ENCODE measurements at places on chromosomes 5 and 9. TPM values are rescaled to one million over a fixed set of nuclear protein-coding genes. Genes with fewer than 3 reads are reported as not detected.
A peak's percentile ranks its signal among the peaks of the same experiment; 100 is the strongest.

DNA sequence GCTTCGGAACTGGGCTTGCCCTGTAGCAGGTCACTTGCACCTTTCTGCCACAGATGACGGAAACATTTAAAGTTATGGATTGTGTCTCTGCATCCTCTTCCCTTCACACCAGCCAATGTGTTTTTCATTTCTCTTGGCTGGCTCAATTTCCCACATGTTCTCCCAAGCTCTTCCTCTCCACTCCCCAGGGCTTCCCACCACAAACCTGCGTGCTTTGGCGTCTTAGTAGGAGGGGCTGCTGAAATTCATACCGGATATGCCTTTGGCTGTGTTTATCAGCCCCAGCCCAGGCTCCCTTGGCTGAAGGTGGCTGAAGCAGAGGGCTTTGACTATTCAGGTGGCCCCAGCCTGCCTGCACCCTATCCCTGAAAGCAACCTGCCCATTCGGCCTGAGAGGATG is 32.1 kb downstream of the ADRB2 start:
- no peak for DNase-seq

DNA sequence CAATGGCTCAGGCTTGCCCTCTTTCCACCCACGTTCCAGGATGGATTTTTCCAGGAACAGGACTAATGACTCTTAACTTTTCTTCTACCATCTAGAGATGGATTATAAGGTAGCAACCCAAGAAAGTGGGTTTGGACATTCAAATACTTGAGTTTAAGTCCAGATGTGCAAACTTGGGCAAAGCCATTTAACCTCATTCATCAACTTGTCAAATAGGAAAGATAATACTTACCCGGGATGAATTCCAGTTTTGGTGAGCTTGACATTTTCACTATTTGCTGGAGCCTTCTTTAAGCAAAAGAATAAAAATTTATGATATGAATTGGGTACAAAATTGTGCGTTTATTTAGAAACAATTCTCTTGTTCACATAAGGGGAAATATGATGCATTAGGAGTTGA is 44.3 kb upstream of the ZBED3 start:
- DNase-seq, result no peak

- DNase-seq, result peak; percentile 46
Measured at GRCh38 chr9:124045076-124045829, 33.7 kb downstream of the LHX2 start.

DNA sequence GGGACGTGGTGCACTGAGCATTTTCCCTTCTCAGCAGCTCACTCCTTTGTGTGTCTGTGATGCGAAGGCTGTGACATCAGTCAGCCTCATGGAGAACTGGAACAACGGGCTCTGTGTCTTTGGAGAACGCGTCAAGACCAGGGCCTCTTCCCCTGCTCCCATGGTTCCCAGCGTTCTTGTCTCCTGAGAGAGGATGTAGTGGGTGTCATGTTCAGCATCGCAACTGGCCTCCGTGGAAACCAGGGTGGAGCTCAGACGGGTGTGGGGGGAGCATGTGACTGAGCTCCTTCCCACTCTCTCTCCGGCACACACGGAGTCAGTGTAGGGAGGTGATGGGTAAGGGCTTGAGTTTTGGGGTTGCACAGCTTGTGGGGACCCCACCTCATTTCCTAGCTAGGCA is 59.7 kb downstream of the TENT4A start:
- peak; percentile 71 for DNase-seq

GRCh38 chr5:168147568-168148360 is 143.7 kb upstream of the WWC1 start:
- no peak for DNase-seq

DNA sequence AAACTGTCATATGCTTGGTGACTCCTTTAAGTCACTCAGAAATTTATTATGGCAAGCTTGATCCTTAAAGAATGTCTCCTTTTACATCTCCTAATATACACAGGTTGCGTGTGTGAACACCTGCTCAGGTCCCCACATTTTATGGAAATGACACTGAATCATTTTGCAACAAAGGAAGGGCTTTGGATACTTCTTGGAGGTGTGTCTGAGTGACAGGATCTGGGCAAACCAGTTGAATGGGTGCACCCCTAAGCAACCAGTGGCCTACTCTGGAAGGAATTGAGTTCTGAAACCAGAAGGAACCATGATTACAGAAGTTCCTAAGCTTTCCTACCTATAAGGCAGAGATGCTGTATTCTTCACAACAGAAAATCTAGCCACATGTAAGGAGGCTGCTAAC is 483.9 kb upstream of the KLF4 start:
- DNase-seq, result no peak

DNA sequence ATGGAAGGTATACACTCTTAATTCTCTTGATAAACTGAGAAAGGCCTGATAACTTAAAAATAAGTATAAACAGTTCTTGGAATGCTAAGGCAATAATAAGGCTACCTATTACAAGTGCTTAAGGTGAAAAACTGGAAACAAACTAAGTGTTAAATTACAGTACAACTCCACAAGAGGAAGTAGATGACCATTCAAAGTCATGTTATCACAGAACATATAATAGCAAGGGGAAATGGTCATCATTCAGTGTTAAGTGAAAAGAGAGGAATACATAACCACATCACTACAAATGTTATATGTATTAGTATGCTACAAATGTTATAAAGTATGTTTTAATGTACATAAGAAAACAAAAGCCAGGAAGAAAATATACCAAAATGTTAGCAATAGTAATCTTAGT is 135.9 kb downstream of the CCDC192 start:
- DNase-seq, result no peak

GRCh38 chr9:37534901-37535300 is 41.3 kb downstream of the FBXO10 start:
- no peak for DNase-seq

DNA sequence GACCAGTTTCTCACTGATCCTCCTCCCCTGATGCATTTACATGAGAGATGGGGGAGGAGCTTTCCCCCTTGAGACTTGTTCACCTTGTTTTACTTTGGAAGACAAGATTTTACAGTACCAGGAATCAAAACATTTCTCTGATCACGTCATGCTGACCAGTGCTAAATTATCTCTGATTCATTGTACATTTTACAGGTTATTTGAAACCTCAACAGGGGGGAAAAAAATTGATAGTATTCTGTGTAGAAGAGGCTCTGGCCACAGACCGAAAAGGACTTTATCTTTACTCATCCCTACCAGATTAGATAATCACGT is 133.9 kb downstream of the GRIA1 start:
- DNase-seq, result no peak

- DNase-seq, result peak; percentile 77
Measured at GRCh38 chr9:2859776-2860379, 16.0 kb upstream of the PUM3 start.

GRCh38 chr5:50967563-50968355 is 301.3 kb downstream of the PARP8 start:
- DNase-seq, result peak; percentile 48

DNA sequence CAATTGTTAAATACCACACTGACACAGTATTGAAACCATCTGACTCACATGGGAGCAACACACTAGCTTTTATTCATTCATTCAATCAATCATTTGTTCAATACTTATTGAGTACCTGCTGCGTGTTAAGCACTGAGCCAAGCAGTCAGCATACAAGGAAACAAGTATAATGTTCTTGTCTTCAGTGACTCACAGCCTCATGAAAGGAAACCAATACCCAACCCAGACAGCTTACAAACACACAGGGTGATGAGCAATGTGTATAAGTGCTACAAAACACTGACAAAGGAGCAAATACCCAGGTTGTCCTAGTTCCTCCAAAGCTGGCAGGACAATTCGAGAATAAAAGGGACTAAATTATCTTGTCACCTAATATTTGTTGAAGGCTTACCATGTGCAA is 67.6 kb upstream of the RASEF start:
- DNase-seq, result no peak

- peak; percentile 71 for DNase-seq
Measured at GRCh38 chr5:75049456-75050351, 2.7 kb downstream of the GCNT4 start.

- no peak for DNase-seq
Measured at GRCh38 chr5:176687247-176687646, 40.0 kb downstream of the TSPAN17 start.

- DNase-seq, result no peak
Measured at GRCh38 chr5:16709691-16710433, 93.1 kb upstream of the RETREG1 start.

DNA sequence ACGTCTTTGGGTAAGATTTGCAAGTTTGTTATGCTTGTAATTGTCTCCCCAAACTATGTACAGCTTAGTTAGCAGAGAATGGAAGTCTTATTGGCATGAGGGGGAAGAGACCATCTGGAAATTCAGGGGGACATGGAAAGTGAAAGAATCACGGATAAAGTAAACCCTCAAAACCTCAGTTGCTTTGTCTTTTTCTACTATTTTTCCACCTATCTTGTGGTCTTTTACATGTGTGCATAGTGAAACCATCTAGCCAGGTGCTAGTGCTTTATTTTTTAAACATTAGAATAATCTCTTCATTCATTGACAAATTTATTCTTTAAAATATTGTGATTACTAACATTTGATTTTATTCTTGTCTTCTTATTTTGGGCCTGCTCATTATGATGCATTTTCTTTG is 441.1 kb upstream of the RORB start:
- no peak for DNase-seq

DNA sequence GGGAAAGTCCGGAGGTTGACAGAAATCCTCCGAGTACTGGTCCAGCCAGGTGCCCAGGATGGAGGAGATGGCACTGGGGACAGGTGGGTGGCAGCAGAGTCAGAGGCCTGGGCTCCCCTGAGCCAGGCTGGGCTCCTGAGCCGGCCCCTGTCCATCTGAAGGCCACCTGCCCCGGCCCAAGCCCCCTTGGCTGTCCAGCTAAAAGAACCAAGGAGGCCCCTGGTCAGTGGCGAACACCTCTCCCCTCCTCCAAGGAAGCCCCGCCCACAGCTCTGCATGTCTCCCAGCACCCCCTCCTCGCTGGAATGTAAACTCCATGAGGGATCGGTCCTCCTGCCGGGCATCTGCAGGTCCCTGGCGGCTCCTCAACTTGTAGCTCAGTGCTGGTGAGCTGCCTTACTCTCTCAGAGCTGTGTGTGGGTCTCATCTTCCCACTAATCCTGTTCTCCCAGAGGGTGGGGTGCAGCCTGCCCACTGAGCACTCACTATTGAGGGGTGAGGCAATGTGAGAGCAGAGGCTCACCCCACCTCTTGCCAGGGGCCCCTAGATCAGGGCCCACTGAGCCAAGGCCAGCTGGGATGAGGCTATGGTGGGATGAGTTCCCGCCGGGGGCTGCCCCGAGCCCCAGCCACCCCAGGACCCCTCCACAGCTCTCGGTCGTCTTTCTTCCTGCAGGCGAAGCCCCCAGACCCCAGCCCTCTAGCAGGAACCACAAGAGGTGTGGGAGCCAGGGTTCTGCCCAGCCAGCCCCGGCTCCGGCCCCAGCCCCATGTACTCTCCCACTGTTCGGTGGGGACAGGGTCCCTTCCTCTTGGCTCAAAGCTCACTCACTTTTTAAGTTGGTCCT is 12.0 kb downstream of the RALGDS start:
- no peak for DNase-seq

- no peak for DNase-seq
Measured at GRCh38 chr9:121220996-121221663, 19.5 kb upstream of the RAB14 start.

DNA sequence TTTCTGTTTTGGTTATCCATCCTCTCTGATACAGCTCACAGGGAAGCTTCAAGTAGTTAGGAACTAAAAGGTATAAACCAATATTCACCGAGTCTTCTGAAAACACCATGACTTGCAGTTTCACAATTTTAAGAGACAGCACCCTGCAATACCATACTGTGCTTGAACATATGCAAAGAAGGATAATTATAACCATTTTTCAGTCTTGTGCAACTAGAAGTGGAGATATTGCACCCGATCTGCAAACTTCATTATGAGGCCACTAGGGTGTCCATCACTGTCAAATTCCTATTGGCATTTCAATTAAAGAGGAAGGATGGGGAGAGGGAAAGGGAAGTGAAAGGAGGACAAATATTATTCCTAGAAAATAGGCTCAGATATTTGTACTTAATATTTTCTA is 32.4 kb upstream of the CEP120 start:
- peak; percentile 44 for DNase-seq

DNA sequence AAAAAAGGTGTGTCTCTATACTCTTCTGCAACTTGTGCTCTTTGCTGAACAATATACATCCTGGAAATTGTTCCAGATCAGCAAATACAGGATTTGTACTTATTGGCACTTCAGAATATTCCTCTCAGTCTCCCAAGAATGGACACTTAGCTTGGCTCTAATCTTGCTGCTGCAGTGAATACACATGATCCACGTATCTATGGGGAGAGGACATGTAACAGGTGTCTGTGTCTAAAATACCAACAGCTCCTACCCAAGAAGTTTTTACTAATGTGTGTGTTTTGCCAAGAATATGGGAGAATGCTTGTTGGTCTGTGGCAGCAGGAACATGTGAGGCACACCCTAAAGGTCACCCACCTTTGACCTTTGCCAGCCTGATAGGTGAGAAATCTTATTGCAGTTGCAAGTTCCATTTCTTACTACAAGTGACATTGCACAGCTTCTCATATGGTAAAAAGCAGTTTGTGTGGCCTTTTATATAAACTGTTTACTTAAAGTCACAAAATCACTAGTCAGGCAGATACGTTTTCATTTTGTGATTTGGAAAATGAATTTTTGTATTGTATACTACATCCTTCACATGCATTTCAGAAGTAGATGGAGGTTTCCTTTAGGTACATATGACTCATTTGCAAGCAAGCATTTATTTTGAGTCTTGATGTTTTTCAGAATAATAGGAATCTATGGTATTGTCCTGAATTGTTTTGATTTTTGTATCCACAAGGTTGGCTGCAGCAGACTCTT is 35.8 kb downstream of the PHF2 start:
- DNase-seq, result no peak

RGMB gene
- 16.4 TPM for total RNA-seq

DAPK1 gene
- total RNA-seq, result 380 TPM

INIP gene
- 26.6 TPM for total RNA-seq

FAM78A gene
- 1.7 TPM for total RNA-seq

SCAI gene
- 14.1 TPM for total RNA-seq

TLR4 gene
- total RNA-seq, result not detected

Data from A673 (cell line).